Vagina (tissue), 2 donors: ENCODE measurements at places on chromosomes 1 and 21.

GRCh38 chr1:156236164-156236563 lies 5.8 kb upstream of the BGLAP start:
- no peak for DNase-seq

DNA sequence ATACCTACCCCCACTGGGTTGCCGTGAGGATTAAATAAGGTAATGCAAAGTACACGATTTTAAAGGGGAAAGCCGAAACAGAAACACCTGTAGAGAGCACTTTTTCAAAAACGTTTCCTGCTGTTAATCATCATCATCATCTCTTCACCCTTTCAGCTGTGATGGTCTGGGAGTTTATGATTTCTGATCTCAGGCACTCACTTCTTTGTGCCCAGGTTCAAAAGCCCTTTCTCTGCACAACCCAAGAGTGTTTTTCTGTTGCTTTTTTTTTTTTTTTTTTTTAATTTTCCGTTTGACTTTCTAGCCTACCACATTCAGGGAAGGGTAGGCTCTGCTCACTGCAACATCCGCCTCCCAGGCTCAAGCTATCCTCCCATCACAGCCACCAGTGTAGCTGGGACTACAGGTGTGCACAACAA lies 936 bp upstream of the UBXN11 start:
- DNase-seq = no peak

DNA sequence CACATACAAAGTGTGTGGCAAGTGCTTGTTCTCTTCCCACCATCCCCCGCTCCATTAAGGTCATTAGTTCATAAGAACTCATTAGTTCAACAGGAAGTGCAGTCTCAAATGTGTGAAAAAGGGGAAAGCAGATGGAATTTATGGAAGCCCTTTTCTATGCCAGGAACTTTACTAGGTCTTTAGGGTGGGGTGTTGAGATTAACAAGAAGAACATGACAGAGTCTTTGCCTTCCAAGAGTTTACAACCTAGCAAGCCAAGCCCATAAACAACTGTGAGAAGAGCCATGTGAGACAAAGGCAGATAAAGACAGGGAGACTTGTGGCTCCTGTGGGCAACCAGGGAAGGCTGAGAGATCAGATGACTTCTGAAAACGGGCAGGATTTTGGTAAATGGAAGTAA lies 21.4 kb downstream of the PLEKHA6 start:
- DNase-seq = no peak

DNA sequence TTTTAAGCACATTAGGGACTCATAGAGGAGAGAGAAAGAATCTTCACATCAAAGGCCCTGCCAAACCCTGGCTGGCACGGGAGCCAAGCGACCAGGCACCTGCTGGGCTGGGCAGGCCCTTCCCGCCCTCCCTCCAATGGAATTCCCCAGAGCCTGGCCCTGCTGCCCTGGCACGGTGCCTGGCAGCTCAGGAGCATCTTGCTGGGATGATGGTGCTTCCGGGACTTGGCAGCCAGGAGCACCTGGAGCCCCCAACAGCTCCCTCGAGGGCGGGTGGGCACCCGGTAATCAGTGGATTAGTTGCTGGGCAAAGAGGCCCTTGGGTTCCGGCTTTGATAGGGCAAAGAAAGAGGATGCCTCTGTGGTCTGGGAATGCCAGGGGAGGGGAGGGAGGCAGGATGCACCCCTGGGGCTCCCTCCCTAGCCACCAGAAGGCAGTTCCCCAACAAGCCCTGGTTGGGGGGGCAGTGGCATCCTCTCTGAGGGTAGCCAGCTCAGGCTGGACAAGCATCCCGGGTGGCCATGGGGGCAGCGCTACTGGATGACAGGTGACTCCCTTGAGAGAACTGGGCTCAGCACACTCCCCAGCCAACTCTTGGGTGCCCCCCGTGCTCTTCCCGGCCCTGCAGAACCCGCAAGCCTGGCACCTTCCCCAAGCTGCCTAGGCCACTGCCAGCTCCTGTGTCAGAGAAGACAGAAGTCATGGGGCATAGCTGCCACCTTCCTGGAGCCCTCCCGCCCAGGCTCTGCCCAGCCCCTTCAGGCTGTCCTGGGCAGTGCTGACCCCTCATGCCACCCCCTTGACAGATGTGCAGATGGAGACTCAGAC lies 26.4 kb downstream of the KRTAP10-1 start:
- no peak for DNase-seq

- no peak for DNase-seq
These were observed 125.1 kb downstream of the CRB1 start for GRCh38 chr1:197393105-197393504.

DNA sequence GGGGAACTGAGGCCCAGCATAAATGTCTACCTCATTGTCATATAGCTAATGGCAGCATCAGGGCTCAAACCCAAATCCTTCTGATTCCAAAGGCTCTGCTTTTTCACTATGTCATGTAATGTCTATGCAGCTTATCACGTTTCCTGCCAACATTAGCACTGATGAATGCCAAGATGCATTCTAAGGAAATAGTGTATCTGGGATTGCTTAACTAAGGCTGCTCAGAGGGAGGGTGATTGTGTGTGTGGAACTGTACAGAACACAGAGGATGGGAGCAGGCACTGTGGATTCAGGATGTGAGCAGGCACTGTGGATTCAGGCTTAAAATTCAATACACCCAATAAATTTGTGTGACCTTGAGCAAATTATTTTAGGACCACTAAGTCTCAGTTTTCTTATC lies 456.4 kb upstream of the DEPDC1 start:
- no peak for DNase-seq

- DNase-seq = no peak
These were observed 252.4 kb downstream of the TOMM20 start for GRCh38 chr1:234875953-234876855.

DNA sequence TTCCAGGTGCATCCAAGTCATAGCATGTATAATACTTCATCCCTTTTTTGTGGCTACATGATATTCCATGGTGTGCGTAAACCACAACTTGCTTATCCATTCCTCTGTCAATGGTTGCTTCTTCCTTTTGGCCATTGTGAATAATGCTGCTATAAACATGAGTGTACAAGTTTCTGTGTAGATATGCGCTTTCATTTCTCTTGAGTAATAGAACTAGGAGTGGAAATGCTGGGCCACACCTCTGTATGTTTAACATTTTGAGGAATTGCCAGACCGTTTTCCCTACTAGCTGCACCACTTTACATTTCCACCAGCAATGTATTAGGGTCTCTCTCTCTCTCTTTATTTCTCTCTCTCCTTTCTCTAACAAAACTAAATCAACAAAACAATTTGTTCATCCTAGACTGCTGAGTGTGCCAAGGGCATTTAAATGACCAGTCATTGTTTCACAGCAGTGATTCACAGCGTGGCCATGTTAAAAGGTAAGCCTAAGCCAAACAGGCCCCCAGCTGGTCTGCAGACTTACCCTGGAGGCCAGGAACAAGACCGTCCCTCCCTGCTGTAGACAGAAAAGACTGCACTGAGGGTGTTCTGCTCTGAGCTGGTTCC lies 53.2 kb upstream of the LYST start:
- no peak for DNase-seq

DNA sequence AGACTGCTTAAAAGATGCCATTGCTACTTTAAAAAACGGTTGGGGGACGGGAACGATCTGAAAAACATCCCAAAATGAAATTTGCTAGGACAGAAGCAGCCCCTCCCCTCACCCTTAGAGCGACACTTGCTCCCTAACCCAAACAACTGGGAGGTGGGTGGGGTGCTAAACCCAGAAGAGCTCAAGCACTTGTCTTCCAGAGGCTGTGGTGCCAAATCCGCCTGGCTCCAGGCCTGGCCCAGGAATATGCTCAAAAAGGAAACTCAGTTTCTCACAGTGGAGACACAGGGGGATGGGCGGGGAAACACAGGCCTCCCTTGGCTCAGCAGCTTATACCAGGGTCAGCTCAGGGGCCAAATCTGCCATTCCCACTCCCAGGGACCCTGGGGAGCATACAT lies 644 bp upstream of the PBXIP1 start:
- no peak for DNase-seq

- no peak for DNase-seq
These were observed 61.2 kb downstream of the AGPAT3 start for GRCh38 chr21:43926196-43926595.

DNA sequence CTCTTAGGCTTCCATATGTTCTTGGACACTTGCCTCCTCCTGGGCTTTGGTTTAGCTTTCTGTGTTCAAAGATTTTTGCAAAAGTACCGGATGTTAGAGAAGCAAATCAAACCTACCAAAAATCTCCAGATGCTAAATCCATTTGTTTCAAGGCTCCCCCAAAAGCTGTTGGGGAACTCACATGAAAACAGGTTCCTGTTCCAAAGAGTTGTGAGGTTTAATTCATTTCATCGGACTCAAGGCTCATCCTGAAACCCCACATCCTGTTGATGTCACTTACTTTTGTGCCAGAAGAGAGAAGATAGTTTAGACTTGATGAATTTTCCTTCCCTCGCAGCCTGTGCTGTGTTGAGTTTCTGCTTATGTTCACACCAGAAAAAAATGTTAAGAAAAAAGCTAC lies 41.7 kb upstream of the RXRG start:
- no peak for DNase-seq

- DNase-seq = peak; percentile 52
These were observed 27.5 kb downstream of the OVGP1 start for GRCh38 chr1:111399792-111400610.

DNA sequence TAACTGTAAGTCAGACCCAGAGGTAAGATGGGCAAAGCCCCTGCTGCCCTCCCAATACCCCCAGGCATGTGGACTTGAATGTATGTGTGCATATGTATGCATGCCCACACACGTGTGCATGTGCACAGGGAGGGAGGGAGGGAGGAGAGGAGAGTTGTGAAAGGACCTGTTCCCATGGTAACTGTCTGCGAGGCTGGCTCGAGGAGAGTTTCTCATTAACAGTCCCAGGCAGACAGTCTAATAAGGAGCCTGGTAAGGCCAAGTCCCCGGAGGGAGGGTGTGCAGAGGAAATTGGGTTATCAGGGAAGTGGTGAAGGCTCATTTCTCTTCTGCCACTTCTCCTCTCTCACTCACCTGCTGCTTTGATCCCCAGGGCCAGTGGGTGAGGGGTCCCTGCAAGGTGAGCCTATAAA lies 74.9 kb downstream of the NFASC start:
- DNase-seq = no peak

DNA sequence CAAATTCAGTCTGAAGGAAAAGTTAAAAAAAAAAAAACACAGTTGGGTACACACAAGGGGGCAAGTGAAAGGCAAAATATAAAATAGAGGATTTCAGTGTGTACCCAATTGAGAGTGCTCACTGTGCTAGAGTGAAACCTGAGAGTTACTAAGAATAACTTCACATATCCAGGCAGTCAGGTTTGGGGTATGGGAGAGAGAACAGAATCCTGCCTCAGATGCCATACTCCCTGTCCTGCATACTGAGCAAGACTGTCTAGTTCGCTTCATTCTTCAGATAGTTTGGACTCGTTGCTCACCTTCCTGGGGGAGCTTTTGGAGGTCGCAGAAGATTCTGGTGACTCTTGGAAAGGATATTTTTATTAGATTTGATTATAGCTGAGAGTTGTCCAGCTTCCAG lies 20.4 kb downstream of the CEP85 start:
- DNase-seq = no peak

- no peak for DNase-seq
These were observed 6.2 kb downstream of the MAP1LC3C start for GRCh38 chr1:241992734-241993133.

- no peak for DNase-seq
These were observed 46.8 kb downstream of the PTPRU start for GRCh38 chr1:29282924-29283803.

DNA sequence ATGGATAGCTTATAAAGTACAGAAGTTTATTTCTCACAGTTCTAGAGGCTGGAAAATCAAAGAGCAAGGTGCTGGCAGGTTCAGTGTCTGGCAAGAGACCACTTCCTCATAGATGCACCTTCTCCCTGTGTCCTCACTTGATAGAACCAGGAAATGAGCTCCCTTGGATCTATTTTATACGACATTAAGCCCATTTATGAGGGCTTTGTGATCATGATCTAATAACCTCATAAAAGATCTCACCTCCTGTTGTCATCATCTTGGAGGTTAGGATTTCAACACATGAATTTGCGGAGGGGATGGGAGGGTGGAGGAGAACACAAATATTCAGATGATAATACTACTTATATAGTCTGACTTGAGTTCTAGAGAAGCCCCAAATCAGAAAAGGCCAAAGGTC lies 222.1 kb upstream of the SNX7 start:
- no peak for DNase-seq

DNA sequence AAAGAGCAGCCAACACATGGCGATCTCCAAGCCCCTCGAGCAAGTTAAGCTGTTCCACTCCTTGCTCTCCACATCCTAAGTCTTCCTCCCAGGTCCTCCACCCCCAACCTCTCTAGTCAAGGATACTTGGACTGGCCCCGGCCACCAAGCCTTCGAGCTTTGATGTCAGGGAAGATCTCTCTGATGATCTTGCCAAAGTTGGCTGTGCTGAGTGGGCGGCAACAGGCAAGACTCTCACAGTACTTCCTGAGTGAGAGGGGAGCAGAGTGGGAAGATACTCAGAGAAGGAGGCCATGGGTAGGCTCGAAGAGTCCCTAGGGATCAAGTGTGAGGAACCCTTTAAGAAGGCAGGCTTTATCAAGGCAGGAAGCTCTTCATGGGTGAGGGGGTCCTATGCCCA lies 2.8 kb downstream of the RFX5 start:
- no peak for DNase-seq

DNA sequence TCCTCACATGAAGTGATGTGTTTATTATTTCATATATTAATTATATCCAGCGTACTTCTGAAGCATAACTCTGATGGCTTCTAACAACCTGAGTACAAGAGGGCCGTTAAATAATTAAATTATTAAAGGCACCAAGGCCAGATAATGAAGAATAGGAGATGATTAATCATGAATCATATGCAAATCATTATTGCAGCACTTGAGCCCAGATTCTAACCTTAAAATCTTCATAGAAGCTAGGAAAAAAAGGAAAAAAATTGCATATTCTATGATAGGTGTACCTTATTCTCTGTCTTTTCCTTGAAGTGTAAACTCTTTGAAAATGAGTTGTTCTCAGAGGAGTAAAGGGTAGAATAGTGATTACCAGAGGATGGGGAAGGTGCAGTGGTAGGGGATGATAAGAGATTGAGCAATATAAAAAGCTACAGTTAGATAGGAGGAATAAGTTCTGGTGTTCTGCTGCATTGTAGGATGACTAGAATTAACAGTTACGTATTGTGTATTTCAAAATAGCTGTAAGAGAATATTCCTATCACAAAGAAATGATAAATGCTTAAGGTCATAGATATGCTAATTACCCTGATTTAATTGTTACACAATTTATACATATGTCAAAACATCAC lies 51.1 kb downstream of the SWT1 start:
- no peak for DNase-seq

- no peak for DNase-seq
These were observed 657.4 kb upstream of the ADGRL4 start for GRCh38 chr1:79663916-79664315.

DNA sequence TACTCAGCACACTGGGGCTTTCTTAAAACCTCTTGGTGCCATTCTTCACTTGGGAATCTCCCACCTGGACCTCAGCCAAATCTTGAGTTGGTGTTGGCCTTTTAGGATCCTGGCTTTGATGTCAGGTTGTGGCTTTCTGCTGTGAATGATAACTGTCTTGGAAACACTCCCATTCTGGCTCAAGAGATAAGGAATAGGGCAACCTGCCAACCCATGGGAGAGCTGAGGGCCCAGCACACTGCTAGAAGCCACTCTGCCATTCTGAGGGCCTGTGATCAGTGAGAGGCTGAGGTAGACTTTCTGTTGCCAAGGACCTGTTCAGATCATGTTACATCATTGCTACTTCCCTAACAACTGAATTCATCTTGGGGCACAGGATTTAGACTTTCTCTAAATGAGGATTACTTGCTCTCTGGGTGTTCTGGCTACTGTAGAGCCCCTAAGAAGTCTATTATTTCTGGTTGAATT lies 45.8 kb downstream of the TTC39A start:
- no peak for DNase-seq

GRCh38 chr1:3457910-3458883 lies 3.7 kb downstream of the ARHGEF16 start:
- no peak for DNase-seq
